ENCODE measurements at places on chromosomes 12 and 14.

DNA sequence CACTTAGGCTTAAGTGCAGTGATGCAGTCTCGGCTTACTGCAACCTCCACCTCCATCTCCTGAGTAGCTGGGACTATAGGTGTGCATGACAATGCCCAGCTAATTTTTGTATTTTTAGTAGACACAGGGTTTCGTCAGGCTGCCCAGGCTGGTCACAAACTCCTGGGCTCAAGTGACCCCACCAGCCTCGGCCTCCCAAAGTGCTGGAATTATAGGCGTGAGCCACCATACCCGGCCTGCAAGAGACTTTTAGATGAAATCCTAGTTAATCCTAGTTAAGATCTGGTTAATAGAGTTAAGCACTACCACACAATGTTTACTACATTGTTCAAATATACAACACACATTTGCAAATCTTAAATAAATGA is 196.5 kb upstream of the AMIGO2 start:
- no peak for DNase-seq

GRCh38 chr12:109538191-109538863 is 35.0 kb downstream of the MMAB start:
- no peak for DNase-seq

DNA sequence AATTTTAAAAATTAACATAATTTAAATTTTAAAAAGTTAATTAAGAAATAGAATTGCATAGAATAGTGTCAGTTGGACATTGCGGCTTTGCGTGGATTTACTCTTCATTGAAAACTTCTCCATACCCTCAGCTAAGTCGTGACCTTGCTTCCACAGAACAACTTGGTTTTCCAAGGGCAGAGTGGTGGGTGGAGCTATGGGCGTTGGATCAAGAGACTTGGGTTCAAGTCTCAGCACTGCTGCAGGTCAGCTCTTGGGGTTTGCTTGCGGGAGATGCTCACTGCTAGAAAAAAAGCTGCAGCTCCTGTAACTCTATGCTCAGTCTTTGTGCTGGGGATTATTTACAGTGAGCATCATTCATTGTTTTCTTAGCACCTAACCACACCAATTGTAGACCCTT is 133.7 kb downstream of the PRIMA1 start:
- DNase-seq, result no peak

GRCh38 chr14:58098507-58098906 is 53.5 kb downstream of the ARMH4 start:
- DNase-seq, result no peak

- DNase-seq, result no peak
These were observed 345.8 kb upstream of the CCDC196 start for GRCh38 chr14:66140213-66140918.

- DNase-seq, result no peak
These were observed 845 bp downstream of the TMX1 start for GRCh38 chr14:51240804-51241380.

- no peak for DNase-seq
These were observed 377.5 kb downstream of the EGLN3 start for GRCh38 chr14:33573301-33573880.

GRCh38 chr12:45432710-45433109 is 216.8 kb downstream of the ANO6 start:
- DNase-seq, result no peak

DNA sequence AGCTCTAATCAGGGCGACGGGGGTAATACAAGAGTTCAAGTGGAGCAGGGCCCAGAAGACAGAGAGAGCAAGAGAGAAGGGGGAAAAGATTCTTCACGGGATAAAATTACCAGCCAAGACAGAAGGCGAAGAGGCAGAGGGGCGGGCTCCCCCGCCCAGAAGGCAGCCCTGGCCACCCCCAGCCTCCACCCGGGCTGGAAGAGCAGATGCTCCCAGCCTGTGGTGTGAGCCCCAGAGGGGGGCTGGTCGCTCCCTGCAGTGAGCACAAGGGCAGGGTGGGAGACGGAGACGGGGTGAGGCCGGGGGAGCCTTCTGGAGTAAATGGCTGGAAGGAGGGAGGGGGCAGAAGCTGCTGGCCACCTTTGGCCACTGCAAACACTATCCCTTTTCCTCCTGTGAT is 1035.6 kb downstream of the VRK1 start:
- no peak for DNase-seq

DNA sequence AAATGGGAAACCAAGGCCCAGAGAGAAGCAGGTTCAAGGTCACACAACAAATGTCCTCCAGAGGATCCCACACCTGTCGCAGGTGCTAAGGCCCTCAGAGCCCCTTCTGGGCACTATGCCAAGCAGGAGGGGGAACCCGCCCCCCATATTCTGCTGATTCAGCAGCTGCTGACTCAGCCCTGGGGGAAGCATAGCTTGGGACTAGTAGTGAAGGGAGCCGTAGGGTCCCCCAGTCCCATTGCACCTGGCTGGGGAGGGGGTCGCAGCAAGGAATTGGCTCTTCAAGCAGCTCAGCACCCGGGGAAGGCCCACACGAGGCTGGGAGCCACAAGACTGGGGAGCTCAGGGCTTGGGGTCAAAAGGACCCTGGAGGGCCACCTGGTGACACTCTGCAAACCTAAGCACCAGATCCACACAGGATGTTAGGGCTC is 1.0 kb downstream of the RASAL1 start:
- DNase-seq, result no peak

- DNase-seq, result no peak
These were observed 44.1 kb downstream of the PSEN1 start for GRCh38 chr14:73180385-73180805.

DNA sequence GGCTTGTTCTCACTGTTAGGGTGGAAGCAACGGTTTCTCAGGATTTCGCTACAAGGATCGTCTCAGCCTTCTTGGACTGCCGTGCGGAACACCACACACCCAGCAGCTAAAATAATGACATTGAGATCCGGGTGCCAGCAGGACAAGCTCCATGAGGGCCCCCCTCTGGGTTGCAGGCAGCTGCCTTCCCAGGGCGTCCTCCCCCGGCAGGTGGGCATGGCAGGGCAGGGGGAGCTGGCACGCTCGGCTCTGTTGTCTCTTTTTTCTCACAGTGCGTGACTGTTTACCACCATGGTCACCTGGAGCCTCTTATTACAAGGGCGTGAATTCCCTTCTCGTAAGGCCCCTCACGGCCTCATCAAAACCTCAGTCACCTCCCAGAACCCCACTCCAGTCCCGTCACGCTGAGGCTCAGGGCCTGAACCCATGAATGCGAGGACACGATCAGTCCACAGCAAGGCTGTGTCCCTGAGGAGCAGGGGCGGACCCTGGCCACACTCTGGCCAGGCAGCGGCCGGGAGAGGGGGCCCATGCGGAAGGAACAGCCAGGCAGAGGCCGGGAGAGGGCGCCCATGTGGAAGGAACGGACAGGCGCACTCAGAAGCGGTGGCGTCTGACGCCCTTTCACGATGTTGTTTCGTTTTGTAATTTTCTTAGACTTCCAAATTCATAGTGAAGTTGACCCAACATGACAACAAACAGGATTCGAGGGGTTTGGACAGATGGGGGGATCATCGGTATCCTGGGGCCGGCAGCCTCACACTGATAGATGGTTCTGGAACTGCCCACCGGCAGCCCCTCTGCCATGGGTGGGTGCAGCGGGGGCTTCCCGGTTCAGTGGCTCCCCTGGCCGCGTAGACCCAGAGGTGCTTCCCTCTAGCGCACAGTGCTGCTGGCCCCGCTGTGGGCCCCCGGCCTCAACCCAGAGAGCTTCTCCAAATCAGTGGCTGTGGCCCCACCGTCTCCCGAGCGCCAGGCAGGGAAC is 10.0 kb downstream of the LRCOL1 start:
- DNase-seq, result no peak

DNA sequence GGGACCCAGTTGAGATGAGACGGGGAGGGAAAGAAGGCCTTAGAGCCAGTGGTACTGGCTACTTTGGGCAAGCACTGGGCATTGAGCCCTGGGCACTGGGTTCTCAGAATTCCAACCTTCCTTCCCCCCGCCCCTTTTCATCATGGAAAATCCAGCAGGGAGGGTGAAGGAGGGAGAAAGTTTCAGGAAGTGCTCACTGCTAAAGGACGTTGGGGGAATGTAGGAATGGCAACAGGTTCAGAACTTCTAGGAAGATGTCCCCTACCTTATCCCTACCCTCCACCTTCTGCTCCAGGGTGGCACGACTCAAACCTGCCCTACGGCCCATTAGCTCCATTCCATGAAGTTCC is 4.2 kb upstream of the TNS2 start:
- no peak for DNase-seq

- no peak for DNase-seq
These were observed 2.4 kb upstream of the KRT84 start for GRCh38 chr12:52387859-52388258.

DNA sequence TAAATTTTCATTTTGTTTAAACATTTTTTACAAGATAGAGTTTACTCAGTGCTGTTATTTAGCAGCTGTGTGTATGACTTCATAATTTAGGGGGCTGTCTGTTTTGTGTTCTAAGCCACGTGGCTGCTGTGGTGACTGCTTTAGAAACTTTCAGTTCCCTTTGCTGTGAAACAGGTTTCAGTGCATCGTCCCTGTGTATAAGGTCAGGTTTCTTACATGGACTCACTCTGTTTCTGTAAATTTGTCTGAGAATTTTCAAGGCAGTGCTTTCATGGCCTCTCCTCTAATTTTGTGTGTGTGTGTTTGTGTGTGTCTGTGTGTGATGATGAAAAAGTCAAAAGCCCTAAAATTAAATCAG is 32.4 kb downstream of the BICD1 start:
- no peak for DNase-seq

- DNase-seq, result no peak
These were observed 81.1 kb downstream of the ABCC9 start for GRCh38 chr12:21860128-21860527.

- no peak for DNase-seq
These were observed 24.7 kb downstream of the INSM2 start for GRCh38 chr14:35558680-35559079.

GRCh38 chr12:24823808-24824515 is 124.9 kb downstream of the BCAT1 start:
- no peak for DNase-seq

All from GOT3 (cell line).